ENCODE measurements at places on chromosomes 6 and 20. TPM values are rescaled to one million over a fixed set of nuclear protein-coding genes. Genes with fewer than 3 reads are reported as not detected.
A peak's percentile ranks its signal among the peaks of the same experiment; 100 is the strongest.

GINM1 gene
- 36.1 TPM for total RNA-seq

MCM3 gene
- 36.3 TPM for total RNA-seq

DNA sequence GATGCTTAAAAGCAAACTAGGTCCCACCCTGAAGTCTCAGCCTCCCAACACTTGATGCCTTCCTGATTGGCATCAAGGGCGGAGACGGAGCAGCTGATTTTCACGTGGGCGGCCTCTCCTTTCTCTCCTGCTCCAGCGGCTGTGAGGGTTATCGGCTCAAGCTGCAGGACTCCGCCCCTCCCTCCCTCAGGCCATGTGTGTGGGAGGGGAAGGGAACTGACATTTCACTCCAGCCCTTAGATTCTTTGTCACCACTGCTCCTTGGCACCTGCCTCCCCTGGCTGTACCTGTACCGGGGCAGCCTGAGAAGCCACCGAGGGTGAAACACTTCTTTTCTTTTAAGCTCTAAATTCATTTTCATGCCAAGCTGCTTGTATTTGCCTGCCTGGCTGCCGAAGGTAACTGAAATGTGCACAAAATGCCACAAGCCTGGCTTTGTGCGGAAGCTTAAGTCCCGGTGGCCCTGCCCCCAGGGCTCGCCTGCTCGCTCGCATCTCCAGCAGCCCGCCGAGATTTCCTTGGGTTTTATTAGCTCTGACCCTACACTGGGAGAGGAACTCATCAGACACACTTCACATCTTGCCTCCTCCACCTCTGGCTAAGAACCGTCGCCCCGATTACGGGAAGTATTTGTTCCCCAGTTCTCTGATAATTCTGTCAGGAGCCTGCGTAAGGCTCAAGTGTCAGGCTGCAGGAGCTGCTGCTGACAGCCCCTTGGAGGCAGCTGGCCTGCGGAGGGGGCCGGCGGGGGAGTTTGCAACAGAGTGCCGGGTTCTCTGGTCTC, 9.6 kb upstream of the CPNE5 start:
- no peaks in the 10 kb centered on the region for H3K36me3 ChIP-seq
- DNase-seq = no peak
- no peak overlapping the region for H3K4me3 ChIP-seq
- no peaks in the 10 kb centered on the region for H3K27me3 ChIP-seq
- H3K27ac ChIP-seq = no peak overlapping the region

DNA sequence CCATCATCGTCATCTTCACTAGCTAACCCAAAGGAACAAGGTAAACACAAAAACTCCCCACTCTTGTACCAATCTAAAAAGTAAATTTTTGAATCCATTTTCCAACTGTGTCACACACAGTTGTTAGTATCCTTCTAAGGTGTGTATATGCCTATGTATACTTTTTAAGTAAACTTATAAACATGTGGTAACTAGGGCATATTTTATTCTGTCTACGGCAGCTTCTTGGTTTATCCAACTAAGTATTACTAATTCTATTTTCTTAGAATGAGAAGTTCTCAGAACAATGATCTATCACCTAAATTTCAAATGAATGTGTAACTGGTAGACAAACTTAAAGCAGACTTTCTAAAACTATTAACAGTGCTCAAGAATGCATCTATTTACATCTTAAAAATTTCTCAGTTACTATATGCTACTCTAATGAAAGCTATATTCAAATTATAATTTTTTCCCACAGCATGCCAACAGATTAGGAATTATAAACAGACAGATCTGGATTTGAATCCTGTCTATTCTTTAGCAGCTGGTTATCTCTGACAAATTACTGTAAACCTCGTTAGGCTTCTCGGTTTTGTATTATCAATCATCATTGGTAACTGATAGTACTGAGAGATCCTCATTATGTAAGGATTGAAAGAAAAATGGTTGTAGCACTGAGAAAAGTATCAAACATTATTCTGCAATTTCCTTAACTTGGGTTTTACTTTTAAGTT, 1.8 kb upstream of the PLN start:
- peaks cover 5% of the 10 kb centered on the region for H3K4me1 ChIP-seq
- no peak overlapping the region for H3K4me3 ChIP-seq
- H3K27me3 ChIP-seq = no peaks in the 10 kb centered on the region
- no peaks in the 10 kb centered on the region for H3K36me3 ChIP-seq
- DNase-seq = no peak

- H3K4me3 ChIP-seq = no peak overlapping the region
- H3K4me1 ChIP-seq = no peaks in the 10 kb centered on the region
- DNase-seq = no peak
Observed at GRCh38 chr6:50792771-50793170, 25.9 kb upstream of the TFAP2B start.

DNA sequence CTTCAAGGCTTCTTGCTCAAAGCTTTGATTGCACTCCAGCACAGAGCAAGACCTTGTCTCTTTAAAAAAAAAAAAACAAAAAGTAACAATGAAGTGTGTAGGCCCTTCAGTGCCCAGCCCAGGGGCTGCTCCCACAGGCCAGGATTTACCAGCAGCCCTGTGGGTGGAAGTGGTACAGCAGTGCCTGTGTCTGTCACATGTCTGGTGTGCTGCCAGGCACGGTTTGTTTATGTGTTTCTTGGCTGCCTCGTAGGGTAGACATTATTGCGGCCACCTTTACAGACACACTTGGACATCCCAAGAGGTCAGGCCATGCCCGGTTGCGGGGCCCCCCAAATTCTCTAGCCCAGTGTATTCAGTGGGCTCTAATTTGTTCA, 12.7 kb downstream of the DYNLRB1 start:
- H3K27ac ChIP-seq = peak overlapping the region; percentile 21
- H3K4me3 ChIP-seq = no peak overlapping the region
- H3K4me1 ChIP-seq = peaks cover 48% of the 10 kb centered on the region
- H3K36me3 ChIP-seq = no peaks in the 10 kb centered on the region
- no peaks in the 10 kb centered on the region for H3K27me3 ChIP-seq

All from vagina (tissue), 2 donors.